KG1 (cell line): ENCODE measurements at places on chromosomes 12 and 14.

DNA sequence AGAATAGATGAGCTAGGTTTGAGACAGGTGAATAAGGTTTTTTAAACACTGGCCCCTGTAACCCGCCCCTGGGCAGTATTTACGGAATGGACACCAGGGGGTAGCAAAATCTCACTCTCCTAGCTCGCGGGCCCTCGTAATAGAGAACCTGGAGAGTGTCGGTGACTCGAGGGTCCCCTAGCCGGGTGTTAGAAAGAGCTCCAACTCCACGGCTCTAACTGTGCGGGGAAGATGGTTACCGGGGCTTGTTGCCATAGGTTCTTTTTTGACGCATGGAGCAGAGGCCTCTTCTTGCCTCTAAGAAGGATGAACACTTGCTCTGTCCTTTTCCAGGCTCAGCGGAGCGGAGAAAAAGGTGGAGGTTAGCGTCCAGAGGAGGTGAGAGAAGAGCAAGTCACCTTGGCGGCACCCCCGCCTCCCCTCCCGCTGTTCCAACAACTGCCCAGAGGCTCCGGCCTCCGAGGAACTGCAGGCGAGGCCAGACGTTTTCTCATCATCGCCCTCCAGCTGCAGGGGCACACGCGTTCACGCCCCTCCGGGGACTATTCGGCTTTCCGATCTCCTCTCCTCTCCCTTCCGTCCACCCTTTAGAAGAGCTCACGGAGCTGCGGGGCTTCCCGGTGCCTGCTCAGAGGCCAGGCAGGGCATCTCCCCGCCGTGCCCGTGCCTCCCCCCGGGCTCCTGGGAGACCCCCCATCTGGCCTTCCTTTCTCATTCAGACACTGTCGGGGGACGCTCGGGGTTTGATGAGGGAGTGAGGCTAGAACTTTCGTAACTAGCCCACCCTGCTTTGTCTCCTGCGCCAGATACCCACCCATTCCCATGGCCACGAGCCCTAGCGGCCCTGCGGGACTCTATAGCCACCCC, 1.4 kb upstream of the ARHGEF40 start:
- DNase-seq: no peak

DNA sequence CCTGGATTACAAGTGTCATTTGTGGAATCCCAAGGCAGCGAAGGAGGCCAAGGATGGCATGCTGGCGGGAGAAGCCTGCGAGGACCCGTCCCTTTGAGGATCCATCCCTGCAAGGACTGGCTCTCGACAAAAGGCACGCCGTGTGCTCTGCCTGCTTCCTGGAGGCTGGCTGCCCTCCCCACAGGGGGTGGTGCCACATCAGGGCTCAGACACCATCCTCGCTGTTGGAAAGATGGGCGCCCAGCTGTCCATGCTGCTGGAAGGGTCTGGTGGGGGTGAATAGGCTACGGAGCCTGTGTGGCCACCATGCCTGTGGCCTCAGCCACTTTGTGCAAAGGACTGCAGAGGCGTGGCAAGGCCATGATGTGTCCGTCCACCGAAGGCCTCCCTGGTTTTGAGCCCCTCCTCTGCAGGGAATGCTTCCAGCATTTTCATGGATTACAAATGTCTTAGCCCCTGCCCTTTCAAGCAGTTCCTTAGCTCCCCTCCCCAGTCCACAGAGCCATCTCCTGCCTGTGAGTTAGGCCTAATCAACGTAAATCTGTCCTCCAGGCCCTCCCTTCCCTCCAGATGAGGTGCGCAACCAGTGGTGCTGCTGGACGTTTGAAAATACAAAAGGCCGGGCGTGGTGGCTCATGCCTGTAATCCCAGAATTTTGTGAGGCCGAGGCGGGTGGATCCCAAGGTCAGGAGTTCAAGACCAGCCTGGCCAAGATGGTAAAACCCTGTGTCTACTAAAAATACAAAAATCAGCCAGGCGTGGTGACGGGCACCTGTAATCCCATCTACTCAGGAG, 22.1 kb downstream of the ZBTB42 start:
- DNase-seq: no peak

DNA sequence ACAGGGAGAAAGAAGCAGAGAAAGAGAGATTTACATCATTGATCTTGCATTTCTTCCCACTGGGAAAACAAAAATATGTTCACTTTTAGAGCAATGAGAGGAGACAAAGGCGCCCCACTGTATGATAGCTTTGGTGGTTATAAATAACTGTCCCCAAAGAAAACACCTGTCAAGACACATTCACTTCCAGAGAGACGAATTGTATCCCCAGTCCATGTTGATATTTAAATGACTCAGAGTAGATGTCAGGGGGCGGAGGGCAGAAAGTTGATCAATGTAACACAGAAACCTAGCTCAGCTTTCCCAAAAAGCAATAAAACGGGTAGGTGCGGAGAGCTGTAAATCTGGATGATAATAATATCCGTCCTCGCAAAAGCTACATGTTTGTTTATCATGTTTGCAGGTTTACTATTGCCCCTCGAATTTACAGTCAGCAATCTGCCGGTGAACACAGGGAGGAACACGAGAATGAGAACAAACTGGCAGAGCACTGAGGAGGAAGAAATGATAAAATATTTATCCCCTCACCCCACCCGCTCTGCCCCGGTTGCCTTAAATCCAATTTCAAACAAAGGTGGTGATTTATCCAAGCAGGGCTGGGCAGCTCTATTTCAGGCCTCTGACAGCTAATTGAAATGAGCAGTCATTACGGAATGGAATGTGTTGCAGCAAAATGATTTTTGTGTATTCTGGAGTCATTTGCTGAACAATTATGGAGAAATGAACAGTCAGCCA, 84.4 kb downstream of the CMKLR1 start:
- DNase-seq: no peak

- DNase-seq: no peak
Measured at GRCh38 chr12:54486173-54486867, 11.2 kb upstream of the NCKAP1L start.

GRCh38 chr12:105980533-105980932, 158.2 kb downstream of the NUAK1 start:
- DNase-seq: no peak

GRCh38 chr14:70043001-70043400, 145.8 kb downstream of the SLC8A3 start:
- DNase-seq: no peak

- no peak for DNase-seq
Measured at GRCh38 chr12:64080319-64081007, 141.6 kb downstream of the KICS2 start.

- DNase-seq: no peak
Measured at GRCh38 chr12:62525271-62525670, 58.6 kb downstream of the MON2 start.

DNA sequence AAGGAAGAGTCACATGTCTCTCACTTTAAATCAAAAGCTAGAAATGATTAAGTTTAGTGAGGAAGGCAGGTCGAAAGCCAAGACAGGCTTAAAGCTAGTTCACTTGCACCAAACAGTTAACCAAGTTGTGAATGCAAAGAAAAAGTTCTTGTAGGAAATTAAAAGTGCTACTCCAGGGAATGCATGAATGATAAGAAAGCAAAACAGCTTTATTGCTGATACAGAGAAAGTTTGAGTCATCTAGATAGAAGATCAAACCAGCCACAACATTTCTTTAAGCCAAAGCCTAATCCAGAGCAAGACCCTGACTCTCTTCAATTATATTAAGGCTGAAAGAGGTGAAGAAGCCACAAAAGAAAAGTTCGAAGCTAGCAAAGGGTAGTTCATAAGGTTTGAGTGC, 193.6 kb downstream of the MSRB3 start:
- DNase-seq: no peak

- no peak for DNase-seq
Measured at GRCh38 chr14:52380294-52380693, 66.2 kb downstream of the PTGER2 start.

DNA sequence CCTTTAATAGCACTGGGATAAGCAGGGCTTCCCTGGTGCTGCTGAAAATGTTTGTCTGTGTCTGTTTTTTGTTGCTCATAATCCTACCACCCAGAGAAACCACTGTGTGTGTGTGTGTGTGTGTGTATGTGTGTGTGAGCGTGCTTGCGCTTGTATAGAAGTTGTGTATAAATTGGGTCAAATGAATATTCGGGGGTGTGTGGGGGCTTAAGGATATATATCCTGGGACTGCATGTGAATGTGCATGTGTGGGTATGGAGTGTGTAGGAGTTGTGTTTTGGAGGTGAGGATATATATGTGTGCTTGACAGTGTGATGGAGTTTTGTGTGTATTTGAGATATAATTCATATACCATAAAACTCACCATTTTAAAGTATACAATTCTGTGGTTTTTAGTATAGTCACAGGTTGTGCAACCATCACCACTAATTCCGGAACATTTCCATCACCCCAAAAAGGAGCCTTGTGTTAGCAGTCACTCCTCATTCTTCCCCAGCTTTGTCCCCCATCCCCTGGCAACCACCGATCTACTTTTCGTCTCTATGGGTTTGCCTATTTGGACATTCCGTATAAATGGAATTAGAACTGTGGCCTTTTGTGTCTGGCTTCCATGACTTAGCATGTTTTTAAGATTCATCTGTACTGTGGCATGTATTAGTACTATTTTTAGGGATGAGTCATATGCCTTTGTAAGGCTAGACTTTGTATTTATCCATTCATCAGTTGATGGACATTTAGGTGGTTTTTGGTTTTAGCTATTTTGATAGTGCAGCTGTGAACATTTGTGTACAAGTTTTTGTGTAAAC, 25.6 kb downstream of the TCTN1 start:
- no peak for DNase-seq

DNA sequence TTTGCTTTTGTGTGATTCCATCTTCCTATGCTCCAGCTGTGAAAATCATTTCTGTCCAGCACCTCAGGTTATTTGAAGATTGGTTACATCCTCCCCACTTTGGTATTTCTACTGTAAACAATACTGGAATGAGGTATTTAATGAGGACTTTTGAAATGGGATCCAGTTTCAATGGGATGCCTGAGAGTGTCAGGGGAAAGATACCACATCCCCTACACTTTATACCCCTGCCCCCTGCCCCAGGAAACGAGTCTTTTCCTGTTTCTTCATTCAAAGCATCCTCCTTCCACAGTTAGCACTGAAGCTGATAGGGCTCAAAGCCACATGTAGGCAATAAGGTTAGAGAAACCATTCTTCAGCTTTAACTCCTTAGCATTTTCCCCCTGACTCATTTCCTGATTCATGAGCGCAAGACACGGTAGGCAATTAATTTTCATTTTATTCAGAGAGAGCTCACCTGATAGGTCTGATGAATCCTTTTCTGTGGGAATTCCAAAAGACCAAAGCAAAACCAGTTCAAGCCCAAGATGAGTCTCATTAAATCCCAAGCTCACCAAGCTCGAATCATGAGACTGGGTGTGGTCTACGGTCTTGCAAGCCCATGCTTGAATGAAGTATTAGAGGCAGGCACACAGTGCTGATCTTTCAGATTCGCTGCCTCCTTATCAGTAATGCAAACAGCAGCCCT, 143.6 kb upstream of the CRY1 start:
- no peak for DNase-seq

DNA sequence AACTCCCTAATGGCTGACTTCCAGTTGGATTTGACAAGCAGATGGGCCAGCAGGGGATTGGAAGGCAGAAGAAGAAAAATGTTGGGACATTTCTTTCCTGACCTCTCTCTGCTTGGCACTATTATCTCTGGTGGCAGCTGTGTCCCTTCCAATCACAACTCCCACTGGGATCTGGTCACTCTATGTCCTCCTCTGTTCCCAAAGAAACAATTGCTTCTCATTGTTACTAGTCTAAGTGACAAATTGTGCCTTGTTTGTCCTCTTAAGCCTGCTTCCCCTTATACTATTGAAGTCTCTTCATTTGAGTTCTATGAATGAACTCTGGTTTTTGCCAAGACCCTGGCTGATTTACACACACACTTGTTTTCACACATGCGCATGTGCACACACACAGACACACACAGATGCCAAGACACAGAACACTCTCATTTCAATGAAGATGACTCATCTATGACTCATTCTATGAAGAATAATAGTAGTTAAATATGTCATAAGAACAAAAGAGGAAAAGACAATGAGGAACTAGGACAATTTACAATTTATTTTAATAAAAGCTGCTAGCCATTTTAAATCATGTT, 83.0 kb upstream of the FAR2 start:
- no peak for DNase-seq

DNA sequence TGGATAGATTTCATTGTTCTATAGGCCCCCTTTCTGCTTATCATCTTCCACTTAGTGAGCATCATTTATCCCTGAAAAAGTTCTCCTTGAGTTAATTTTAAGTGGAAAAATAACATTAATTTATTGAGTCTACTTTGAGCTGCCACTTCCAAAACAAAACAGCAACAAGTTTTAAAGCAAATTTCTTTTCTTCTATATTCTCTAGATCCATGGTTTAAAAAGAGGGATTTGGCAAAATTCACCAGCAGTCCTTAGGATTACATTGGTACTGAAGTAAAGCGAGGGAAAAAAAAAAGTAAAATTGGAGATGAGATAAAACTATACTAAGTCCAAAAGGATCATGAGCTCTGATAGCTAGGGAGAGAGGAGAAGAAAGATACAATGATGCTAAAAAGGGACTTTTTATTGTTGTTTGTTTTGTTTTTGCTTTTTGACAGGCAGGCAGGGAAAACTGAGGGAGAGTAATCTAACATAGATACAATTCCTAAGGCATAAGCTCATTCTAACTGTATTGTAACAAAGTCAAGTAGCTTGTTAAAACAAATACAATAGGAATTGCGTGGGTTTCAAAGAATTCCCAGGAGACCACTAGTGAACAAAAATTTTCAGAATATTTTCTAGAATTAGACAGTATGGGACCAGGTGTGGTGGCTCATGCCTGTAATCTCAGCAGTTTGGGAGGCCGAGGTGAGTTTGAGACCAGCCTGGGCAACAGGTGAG, 19.2 kb upstream of the PLEKHA5 start:
- DNase-seq: no peak

DNA sequence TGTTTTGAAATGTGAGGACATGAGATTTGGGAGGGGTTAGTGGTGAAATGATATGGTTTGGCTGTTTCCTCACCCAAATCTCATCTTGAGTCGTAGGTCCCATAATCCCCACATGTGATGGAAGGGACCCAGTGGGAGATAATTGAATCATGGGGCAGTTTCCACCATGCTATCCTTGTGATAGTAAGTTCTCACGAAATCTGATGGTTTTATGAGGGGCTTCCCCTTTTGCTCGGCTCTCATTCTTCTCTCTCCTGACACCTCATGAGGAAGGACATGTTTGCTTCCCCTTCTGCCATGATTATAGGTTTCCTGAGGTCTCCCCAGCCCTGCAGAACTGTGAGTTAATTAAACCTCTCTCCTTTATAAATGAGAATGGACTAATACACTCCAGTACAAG, 18.0 kb downstream of the GALNT6 start:
- DNase-seq: no peak
